Putamen (tissue), 1 donor: ENCODE measurements at places on chromosomes 4 and X.

DNA sequence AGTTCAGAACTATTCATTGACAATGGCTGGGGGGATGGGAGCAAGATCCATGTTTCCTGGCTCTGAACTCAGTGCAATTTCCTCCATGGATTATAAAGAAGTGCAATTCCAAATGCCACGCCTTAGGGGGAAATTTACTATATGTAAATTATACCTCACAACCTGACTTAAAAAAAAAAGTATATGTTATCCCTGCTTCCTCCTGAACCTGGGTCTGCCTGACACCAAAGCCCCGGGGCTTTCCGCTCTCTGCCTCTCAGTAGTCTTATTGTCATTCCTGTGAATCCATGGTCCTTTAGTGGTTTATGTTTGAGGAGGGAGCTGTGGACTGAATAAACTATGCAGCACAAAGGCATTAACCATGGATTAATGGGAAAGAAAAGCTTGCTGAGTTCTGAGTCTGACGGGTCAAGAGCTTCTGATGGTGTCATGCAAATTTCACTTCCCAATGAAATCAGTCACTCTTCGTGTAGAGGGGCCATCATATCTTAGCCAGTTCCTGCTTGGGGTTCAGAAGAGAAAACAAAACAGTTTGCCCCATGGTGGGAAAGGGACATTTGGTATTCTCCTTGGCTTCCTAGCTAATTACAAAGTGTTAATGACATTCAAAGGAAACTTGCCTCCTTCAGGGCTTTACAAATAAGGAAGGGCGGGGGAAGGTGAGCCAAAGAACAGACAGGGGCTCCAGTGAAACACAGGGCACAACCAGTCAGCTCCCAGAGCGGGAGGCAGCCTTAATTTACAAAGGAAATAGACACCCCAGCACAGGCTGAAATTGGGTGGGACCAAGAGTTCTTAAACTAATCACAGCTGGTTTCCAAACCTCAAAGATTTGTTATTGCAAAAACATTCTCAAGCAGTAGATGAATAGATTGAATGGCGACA lies 14.3 kb downstream of the FAM9C start:
- no peak for DNase-seq

- DNase-seq, result no peak
Measured at GRCh38 chrX:19810802-19811201, 76.6 kb downstream of the SH3KBP1 start.

DNA sequence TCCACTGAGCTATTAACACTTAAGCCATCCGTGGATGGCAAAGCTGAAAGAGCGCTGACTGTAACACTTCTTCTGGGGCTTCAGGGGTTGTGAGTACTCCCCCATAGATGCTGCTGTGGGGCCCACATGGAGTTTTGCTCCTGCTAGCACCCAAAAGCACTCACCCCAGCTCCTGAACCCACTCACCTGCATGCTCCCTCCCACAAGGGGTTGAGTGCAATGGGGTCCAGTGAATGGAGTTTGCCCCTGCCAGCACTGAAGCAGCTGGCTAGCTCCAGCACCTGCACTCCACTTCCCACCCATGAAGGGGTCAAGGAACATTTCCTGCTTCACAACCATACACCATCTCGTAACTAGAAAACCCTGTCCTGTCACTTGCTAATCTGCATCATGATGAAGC lies 78.9 kb downstream of the IL21 start:
- no peak for DNase-seq

DNA sequence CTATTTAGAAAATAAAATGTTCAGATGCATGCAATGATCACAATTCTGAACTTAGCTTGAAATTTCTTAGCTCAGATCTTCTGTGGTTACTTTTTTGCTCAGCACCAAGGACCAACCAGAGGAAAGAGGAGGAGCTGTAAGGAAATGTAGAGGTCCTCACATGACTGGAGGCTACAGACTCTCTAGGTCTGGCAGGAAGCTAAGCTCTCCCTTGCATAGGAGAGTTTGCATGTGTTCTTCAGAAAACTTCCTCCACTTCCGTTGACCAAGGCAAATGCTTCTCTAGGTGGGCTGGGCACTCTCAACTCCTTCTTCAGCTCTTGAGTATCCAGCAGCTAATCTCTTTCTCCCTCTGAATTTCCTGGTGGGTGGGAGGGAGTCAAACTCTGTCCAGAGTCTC lies 119.6 kb downstream of the BTC start:
- no peak for DNase-seq

DNA sequence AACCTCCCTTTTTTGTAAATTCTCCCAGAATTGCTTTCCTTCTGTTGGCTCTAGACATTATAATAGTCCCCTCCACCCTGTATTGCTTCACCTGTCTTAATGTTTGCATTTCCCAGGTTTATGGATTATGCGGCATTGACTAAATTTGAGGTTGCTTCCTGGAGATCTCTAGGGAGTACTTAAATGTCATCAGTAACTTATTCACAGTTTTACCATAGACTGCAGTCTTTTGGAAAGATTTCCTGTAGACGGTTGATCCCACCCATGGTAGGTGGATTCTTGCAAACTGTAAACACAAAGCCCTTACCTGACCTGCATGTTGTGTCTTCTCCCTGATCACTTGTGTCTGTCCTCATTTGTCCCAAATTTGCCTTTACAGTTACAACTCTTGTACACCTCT lies 6.2 kb upstream of the NOX1 start:
- no peak for DNase-seq

- DNase-seq, result peak; percentile 51
Measured at GRCh38 chrX:109840585-109840984, 107.5 kb upstream of the ACSL4 start.

DNA sequence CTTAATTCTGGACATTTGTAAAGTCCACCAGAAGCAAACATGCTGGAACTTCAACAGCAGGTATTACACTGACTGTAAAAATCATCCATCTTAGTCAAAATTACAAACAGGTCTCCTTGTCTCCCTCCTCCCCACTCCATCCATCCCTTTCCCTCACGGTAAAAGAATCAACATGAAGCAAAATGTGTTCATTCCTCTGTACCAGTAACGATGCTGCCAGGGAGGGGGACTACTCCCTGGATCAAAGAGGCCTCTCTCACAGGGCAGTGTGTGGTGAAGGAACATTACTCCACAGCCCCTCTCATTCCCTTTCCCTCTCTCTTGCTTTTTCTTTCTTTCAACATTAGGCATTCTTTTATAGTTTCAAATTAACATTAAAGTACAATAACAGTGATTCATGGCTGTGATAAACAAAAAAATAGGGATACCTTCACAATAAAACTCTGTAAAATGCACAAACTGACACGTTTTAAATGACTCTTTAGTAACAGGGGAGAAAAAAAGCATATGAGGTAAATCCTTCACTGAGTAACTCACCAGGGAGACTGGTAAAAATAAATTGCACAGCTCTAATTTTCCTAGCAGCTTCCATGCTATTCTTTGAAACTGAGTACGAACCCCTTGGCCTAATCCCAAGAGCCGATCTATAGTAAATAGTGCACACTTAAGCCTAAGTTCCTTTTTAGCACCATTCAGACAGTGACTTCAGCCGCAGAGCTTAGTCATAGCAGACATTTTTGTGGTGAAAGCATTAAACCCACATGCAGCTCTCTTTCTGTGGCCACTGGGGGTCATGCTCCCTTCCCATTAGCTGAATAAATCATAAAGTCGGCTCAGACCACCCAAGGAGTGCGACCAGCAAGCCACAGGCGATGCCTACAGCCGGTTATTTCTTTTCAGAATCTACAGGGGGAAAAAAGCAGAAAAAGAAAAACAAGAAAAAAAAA lies 215.6 kb upstream of the GYPA start:
- no peak for DNase-seq

DNA sequence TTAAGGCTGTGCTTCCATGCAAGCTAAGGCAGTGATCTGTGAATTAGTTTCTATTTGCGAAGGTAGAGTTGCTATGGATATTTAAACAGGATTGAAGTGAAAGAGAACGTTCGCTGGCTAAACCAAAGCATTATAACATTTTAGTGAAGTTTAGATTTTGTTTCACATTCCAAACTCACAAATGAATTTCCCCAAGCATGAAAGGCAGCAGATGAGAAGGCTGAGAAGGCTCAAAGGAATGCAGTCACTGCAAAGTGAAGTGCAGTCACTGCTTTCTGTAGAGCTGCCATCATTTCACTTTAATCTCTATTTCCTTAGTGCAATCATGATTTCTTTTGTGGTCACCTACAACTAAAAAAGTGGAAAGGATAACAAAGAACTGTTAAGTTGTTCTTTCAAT lies 334.7 kb upstream of the NR3C2 start:
- no peak for DNase-seq

- DNase-seq, result no peak
Measured at GRCh38 chr4:54447304-54447703, 210.5 kb upstream of the KIT start.

DNA sequence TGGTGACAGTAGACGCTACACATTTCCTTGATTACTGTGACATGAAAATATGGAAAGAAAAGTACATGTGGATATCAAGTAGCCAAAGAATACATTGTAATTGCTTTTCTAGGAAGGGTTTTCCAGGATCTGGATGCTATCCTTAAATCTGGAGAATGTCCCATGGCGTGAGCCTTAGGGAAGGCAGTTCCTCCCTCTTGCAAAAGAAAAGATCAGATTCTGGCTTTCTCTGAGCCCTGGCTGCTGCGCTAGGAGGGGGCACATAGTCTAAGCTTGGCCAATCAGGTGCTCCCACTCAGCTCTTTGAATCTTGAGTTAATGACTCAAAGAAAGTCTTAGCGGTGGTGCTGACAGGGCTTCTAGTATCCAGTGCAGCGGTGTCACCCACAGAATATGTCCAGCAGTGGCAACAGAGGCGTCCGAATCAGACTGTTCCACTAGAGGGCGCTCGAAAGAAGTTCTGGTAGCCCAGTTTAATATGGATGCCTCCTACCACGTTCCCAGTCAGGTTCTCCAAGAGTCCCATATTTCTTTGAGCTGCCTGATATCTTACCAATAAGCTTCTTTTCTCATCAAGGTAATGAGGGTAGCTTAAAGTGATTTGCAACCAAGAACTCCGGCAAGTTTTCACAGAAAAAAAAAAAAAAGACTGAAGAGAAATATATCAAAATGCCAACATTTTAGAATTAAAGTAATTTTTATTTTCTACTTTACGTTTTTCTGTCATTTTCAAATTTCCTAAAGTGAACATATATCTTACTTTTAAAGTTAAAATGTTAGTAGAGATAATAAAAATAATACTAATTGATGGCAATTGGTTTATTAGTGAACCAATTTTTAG lies 213.4 kb upstream of the S100G start:
- peak; percentile 27 for DNase-seq

DNA sequence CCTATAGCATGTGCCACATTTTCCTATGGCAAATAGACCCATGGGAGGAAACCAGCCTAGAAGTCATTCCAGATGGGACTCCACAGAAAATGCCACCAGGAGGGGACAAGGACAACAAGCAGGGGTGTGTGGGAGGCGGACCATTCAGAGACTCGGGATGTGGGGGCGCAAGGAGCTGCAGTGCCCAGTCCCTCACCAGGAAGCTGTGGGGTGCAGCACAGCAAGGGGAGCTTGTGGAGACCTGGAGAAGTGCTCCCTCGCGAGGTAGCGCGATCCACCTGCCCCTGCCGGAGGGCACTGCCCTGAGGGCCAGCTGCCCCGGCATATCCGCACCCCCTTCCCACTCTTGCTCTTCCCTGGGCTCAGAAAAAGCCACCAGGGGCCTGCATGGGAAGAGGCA lies 45.5 kb upstream of the C4orf50 start:
- no peak for DNase-seq

DNA sequence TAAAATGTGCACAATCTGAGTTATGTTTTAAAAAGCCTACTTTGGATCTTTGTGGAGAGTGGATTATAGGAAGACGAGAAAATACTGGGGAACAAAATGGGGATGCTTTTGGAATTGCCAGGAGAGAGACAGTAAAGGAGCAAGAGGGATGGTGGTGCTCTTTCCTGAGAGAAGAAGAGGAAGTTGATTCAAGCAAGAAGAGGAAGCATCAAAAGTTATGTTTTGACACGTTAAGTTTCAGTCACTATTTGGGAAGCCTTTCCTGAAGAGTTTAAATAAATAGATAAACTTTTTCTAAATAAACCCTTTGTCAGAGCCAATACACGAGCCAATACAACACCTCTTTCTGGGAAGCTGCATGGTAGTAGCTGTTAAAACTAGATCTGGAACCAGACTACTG lies 394.1 kb downstream of the GALNTL6 start:
- DNase-seq, result peak; percentile 7

GRCh38 chr4:7087036-7087435 lies 19.2 kb upstream of the GRPEL1 start:
- DNase-seq, result no peak

- no peak for DNase-seq
Measured at GRCh38 chr4:22315628-22316027, 200.2 kb downstream of the ADGRA3 start.

- no peak for DNase-seq
Measured at GRCh38 chr4:118032691-118033090, 1.6 kb upstream of the NDST3 start.

DNA sequence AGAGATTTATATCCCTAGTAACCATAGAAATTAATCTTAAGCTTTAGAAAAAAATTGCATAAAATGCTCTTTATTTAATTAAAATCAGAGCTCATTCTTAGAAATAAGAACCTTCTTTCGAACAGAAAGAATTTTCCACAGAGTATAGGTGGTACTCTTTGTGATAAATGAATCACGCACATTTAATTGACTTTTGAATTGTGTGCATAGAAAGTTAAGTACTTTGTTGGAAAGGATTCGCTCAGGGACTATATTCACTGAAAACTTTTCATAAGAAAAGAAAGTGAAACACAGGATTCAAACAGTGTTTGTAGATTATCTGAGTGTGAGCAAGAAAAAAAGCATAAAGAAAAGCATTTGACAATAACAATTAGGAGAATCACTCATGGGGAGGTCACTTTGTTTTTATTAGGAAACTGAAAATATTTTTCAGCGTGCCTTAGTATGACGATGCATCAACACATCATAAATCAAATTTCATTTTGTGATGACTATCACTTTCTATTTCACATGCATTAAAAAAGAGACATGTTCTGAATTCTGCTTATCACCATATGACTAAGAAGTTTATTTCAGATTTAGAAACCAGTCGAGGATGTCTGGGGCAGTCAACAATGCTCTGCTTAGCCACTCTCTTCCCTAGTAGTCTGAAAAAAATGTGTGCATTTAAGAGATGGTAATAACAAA lies 49.5 kb downstream of the STX18 start:
- DNase-seq, result no peak

GRCh38 chrX:149711545-149712236 lies at the start of gene MAGEA11:
MAGEA11 (plus strand) TSS chrX:149712060; CDS start chrX:149713160, 1,100 bp downstream.
- no peak for DNase-seq

DNA sequence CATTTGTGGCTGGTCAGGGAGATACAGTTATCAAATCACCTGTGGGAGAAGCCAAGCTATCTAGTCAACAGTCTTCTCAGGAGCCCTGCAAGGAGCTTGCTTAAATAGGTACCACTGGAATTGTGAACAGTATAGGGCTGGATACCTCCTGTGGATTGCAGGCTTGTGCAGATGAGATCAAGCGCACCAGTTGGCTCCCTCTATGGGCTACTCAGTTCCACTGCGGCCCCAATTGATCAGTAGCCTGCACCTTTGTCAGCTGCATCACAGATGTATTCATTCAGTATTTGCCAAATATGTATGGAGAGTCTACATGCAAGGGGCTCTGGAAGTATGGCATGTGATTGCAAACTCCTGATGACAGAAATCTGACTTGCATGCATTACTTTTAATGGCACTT lies 28.6 kb downstream of the TEX13A start:
- DNase-seq, result no peak
